Heart left ventricle (tissue), 16 donors: ENCODE measurements at places on chromosomes 16 and 17. TPM values are rescaled to one million over a fixed set of nuclear protein-coding genes. Genes with fewer than 3 reads are reported as not detected.

The G6PC1 gene
- total RNA-seq: not detected

The PRM1 gene
- not detected for total RNA-seq

The TVP23A gene
- total RNA-seq: 0.95 TPM

The MILR1 gene
- 4.7 TPM for total RNA-seq

The PIK3R5 gene
- total RNA-seq: 2.9 TPM

The VAC14 gene
- 26.2 TPM for total RNA-seq

The ZKSCAN2 gene
- total RNA-seq: 4.0 TPM

The ZNF423 gene
- total RNA-seq: 9.9 TPM

The SULT1A2 gene
- total RNA-seq: 0.80 TPM

The PTX4 gene
- total RNA-seq: not detected

The HSD17B1 gene
- total RNA-seq: 1.3 TPM

The CCDC144A gene
- total RNA-seq: 4.4 TPM

The INCA1 gene
- 3.0 TPM for total RNA-seq

The FOXN1 gene
- not detected for total RNA-seq

The TXNDC11 gene
- total RNA-seq: 29.3 TPM

The FBXW10 gene
- not detected for total RNA-seq

The ASGR1 gene
- total RNA-seq: not detected

The NMT1 gene
- 87.8 TPM for total RNA-seq

The TBC1D3C gene
- not detected for total RNA-seq

The C16orf89 gene
- total RNA-seq: 6.3 TPM

The SDK2 gene
- total RNA-seq: 2.6 TPM

The AIPL1 gene
- not detected for total RNA-seq

The IL17C gene
- not detected for total RNA-seq

The KRT40 gene
- total RNA-seq: not detected

The PLLP gene
- 2.0 TPM for total RNA-seq

The MYO18A gene
- total RNA-seq: 340 TPM

The KRTAP17-1 gene
- not detected for total RNA-seq

The CCL3 gene
- not detected for total RNA-seq

The CACNG1 gene
- total RNA-seq: not detected

The PPL gene
- 11.7 TPM for total RNA-seq

The RAB11FIP4 gene
- 8.7 TPM for total RNA-seq

The OR1D2 gene
- not detected for total RNA-seq

The HS3ST4 gene
- total RNA-seq: not detected

The ITGB3 gene
- 4.6 TPM for total RNA-seq

The WNT3 gene
- 0.69 TPM for total RNA-seq

The GIT1 gene
- 52.9 TPM for total RNA-seq

The ITGAL gene
- total RNA-seq: 2.8 TPM

The PRR35 gene
- total RNA-seq: not detected

The RAC3 gene
- total RNA-seq: 2.6 TPM

The CRISPLD2 gene
- 153 TPM for total RNA-seq
